ENCODE measurements at places on chromosomes 16 and 17. TPM values are rescaled to one million over a fixed set of nuclear protein-coding genes. Genes with fewer than 3 reads are reported as not detected.

CRHR1 gene
- not detected for total RNA-seq

CDRT15L2 gene
- total RNA-seq: not detected

DCUN1D3 gene
- total RNA-seq: 74.0 TPM

CMTM1 gene
- total RNA-seq: 0.91 TPM

ZPBP2 gene
- total RNA-seq: not detected

CDH3 gene
- not detected for total RNA-seq

Measured in epithelial cell of umbilical artery (primary cell).